Adrenal gland (tissue), 19 donors: ENCODE measurements at places on chromosomes 2 and 18.

- no peaks in the 10 kb centered on the region for H3K27me3 ChIP-seq
- no peak overlapping the region for H3K27ac ChIP-seq
- H3K4me1 ChIP-seq: no peaks in the 10 kb centered on the region
- DNase-seq: no peak
- no peaks in the 10 kb centered on the region for H3K36me3 ChIP-seq
Measured at GRCh38 chr2:146754606-146755005, 1090.2 kb upstream of the ACVR2A start.

GRCh38 chr18:9665314-9665713 lies 42.8 kb upstream of the RAB31 start:
- no peak overlapping the region for H3K4me3 ChIP-seq
- DNase-seq: no peak
- H3K27ac ChIP-seq: no peak overlapping the region
- H3K36me3 ChIP-seq: no peaks in the 10 kb centered on the region
- H3K27me3 ChIP-seq: no peaks in the 10 kb centered on the region

GRCh38 chr2:107337209-107337898 lies 451.4 kb upstream of the ST6GAL2 start:
- no peaks in the 10 kb centered on the region for H3K36me3 ChIP-seq
- H3K4me3 ChIP-seq: no peak overlapping the region
- DNase-seq: no peak
- peak overlapping the region; percentile 16 for H3K27ac ChIP-seq

GRCh38 chr2:43325107-43325811 lies 98.9 kb upstream of the ZFP36L2 start:
- H3K4me3 ChIP-seq: no peak overlapping the region
- DNase-seq: no peak
- H3K27me3 ChIP-seq: no peaks in the 10 kb centered on the region
- no peaks in the 10 kb centered on the region for H3K36me3 ChIP-seq

DNA sequence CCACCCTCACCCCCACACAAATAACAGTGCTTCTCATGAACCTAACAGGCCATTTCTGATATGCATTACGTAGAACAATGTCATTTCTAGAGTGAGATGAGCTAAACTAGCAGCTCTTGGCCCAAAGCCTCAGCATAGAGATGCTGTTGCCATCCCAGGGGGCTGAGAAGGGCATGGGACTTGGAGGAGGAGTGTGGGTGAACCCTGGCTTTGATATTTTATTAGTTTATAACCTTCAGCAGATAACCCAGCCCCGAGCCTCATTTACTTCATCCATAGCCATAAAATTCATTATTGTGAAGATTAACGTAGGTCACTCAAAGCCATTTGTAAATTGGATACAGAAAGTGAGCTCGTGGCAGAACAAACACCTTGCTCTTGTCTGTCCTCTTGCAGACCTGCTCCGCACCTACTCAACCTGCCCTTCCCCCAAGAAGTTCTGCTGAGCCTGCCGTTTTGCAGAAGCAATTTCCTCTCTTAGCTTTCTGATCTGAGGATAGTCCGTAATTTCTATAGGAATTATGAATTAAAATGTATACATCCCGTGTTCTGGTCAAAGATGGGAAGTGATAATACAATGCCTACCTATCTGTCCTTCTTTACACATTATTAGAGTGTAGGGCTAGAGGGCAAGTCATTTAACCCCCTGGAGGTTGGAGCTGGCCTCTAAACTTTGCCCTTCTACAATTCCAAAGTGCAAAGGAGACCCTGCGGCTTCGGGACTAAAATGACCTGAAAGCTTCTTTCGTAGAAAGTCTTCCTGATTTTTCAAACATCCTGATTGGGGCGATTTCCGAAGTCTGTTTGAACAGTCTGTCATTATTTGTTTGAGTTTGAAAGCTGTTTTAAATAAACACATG lies 187.4 kb downstream of the BCL2 start:
- no peaks in the 10 kb centered on the region for H3K27me3 ChIP-seq
- no peak overlapping the region for H3K4me3 ChIP-seq
- no peak overlapping the region for H3K27ac ChIP-seq
